Ascending aorta (tissue), 2 donors: ENCODE measurements at places on chromosomes 11 and 22.

DNA sequence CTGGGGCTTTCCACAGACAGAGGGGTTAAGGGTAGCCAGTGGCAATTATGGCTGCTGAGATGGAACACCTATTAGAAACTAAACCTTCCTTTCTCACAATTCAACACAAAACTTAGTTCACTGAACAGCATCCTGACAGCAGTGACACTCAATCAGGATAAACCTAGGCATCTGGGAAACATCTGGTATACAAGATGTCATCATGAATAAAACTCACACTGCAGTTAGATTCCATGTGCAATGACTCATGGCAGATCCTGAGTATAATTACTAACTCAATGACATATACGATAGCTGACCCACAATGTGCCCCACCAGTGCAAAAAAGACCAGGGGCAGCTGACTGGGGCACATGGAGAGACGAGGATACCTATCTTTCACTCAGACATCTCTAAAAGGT is 17.7 kb downstream of the RBFOX2 start:
- no peaks in the 10 kb centered on the region for H3K27me3 ChIP-seq
- DNase-seq, result no peak
- no peak overlapping the region for H3K27ac ChIP-seq
- H3K36me3 ChIP-seq, result no peaks in the 10 kb centered on the region

DNA sequence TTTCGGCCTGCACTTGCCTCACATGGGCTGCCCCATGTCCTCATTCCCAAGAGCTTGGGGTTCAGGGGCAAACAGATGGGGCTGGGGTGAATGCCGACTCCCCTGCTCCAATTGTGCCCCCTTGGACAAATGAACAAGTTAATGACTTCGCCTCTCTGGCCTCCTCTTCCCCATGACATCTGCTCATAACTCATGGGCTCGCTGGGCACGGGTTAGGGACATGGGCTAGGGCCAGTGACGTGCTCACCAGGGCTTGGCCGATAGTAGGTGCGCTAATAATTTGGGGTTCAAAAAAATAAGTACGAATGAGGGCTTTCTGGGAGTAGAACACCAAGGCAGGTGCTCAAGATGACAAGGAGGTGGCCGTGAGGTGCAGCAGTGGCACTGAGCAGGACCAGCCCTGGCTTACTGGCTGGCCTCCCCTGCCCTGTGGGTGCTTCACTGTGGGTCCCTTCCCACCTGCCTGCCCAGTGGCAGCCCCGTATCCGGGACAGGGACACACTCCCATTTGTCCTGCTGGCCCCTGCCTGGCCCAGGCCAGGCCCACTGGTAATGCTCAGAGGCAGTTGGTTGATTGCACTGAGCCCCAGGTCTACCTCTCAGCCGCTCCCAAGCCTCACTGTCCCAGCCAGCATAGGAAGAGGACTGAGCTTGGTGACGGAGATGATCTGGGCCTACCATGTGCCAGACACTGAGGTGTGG is 12.3 kb downstream of the CBX6 start:
- no peaks in the 10 kb centered on the region for H3K27me3 ChIP-seq
- H3K4me3 ChIP-seq, result no peak overlapping the region
- H3K4me1 ChIP-seq, result peaks cover 16% of the 10 kb centered on the region
- DNase-seq, result no peak
- H3K36me3 ChIP-seq, result no peaks in the 10 kb centered on the region
- H3K27ac ChIP-seq, result no peak overlapping the region

- no peaks in the 10 kb centered on the region for H3K27me3 ChIP-seq
- no peaks in the 10 kb centered on the region for H3K36me3 ChIP-seq
- no peaks in the 10 kb centered on the region for H3K4me1 ChIP-seq
Observed at GRCh38 chr11:13465909-13466371, 2.9 kb upstream of the BTBD10 start.

GRCh38 chr11:64744544-64745188 is 724 bp upstream of the RASGRP2 start:
- peak overlapping the region; percentile 98 for H3K27ac ChIP-seq
- H3K36me3 ChIP-seq, result no peaks in the 10 kb centered on the region
- H3K4me1 ChIP-seq, result peaks cover 4% of the 10 kb centered on the region
- no peaks in the 10 kb centered on the region for H3K27me3 ChIP-seq

GRCh38 chr11:64007160-64007628 is 21.0 kb downstream of the OTUB1 start:
- H3K4me1 ChIP-seq, result no peaks in the 10 kb centered on the region
- H3K4me3 ChIP-seq, result peak overlapping the region; percentile 69
- H3K27me3 ChIP-seq, result no peaks in the 10 kb centered on the region

DNA sequence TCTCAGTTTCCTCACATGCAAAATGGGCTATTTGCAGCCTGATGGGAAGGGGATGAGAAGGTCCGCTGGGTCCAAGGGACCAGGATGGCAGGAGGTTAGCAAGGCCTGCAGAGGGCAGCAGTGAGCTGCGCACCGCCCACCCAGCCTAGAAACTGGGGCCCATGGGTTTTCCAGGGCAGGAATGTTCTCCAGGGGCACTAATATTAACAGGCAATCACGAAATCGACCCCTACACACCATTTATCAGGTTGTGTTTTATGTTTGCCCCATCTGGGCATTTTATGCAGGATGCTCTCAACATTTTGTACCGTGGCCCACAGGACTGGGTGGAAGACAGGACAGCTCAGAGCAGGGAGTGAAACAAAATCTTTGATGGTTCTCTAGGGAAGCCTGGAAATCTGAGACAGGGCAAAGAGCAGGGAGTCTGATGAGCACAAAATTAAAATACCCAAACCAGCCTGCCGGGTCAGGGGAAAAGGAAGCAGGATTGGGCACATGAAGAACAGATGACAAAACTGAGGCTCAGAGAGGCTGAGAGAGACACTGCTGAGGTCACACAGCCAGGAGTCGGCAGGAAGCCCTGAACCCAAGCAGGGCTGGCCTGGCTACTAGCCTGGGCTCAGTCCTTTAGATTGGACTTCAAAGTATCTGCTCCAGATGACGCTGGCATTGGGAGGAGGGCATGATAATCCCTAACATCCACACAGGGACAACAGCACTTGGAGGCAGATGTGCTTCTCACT is 1.6 kb upstream of the BCR start:
- H3K4me3 ChIP-seq, result no peak overlapping the region
- no peaks in the 10 kb centered on the region for H3K27me3 ChIP-seq
- H3K27ac ChIP-seq, result peak overlapping the region; percentile 77

- DNase-seq, result no peak
- H3K27ac ChIP-seq, result no peak overlapping the region
- no peak overlapping the region for H3K4me3 ChIP-seq
- no peaks in the 10 kb centered on the region for H3K36me3 ChIP-seq
- H3K4me1 ChIP-seq, result no peaks in the 10 kb centered on the region
- no peaks in the 10 kb centered on the region for H3K27me3 ChIP-seq
Observed at GRCh38 chr11:28704801-28705200, 596.6 kb downstream of the METTL15 start.

DNA sequence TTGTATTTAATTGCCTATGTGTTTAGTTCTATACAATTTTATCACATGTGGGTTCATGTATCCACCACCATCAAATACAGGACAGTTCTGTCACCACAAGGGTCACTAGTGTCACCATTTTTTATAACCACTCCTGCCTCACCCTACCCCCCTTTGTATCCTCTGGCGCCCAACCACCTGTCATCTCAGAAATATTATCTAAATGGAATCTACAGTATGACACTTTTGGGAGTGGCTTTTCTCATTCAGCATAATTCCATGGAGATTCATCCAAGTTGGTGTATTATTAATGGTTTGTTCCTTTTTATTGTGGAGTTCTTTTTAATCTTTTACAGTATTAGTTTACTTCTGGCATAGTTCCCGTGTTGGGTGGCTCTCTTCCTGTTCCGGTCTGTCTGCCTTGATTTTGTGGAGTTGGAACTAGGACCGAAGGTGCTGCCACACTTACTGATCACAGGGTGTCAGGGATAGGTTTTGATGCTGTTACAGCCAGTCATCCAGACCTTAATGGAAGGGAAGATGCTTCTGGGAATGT is 58.5 kb downstream of the TNRC6B start:
- no peak for DNase-seq
- no peaks in the 10 kb centered on the region for H3K27me3 ChIP-seq
- no peaks in the 10 kb centered on the region for H3K36me3 ChIP-seq
- no peak overlapping the region for H3K4me3 ChIP-seq

DNA sequence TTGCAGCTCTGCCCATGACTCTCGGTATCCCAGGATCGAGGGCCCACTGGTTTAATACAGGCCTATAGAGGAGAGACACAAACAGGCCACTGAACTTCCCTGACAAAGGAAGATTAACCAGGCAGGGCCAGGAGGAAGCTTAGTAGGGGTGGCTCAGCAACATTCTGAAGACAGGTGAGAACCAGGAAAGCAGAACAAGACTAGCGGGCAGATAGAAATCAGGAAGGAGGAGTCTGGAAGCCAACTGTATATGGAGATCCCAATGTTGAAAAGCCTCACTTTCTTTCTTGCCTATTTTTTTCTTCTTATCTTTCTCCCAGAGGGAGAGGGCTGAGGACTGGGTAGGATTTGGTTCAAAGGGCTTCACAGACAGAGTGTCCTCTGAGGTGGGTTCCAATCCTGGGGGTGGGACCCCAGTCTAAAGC is 5.4 kb downstream of the PI4KA start:
- H3K4me1 ChIP-seq, result peaks cover 22% of the 10 kb centered on the region
- no peaks in the 10 kb centered on the region for H3K27me3 ChIP-seq
- no peaks in the 10 kb centered on the region for H3K36me3 ChIP-seq
- DNase-seq, result no peak
- H3K4me3 ChIP-seq, result no peak overlapping the region

DNA sequence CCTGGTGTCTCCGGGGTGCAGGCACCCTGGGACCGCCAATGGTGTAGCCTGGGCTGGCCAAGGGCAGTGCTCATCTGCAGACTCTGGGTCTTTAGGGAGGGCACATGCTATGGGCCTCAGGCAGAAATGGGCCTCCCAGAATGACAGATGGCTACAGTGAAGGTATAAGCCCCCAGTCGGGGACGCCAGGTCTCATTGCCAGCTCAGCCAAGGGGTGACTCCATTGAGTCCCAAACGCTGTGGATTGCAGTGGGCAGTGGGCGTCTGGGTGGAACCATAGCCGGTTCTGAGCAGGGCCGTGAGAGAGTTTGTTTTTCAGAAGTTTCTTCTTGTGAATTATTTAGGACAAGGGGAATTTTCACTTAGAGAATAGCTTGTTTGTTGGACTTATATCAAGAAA is 516.9 kb downstream of the TBC1D22A start:
- H3K27me3 ChIP-seq, result no peaks in the 10 kb centered on the region
- H3K27ac ChIP-seq, result no peak overlapping the region
- no peak overlapping the region for H3K4me3 ChIP-seq
- DNase-seq, result no peak
- no peaks in the 10 kb centered on the region for H3K36me3 ChIP-seq

DNA sequence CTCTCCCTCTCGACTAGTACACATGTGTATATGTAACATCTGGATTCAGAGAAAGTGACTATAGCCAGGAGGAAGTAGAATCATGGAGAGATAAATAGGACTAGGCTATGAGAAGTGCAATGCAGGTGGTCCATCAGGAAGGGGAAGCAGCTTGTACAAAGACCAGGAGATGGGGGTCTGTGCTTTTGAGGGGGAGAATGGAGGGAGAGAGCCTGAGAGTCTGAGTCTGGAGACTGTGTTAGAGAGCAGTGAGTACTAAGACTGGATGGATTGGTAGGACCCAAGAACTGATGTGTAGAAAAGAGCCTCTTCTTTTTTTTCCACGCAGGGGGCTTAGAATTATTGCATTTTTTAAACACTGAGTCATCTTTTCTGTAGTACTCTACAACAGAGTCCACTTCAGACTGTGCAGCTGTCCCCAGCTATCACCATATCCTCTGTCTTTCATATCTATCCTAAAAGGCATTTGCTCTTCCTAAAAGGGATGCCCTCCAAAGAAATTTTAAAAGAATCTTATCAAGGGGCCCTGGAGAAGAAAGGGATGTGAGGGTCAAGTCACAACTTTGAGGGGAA is 80.4 kb downstream of the BDNF start:
- no peaks in the 10 kb centered on the region for H3K36me3 ChIP-seq
- no peaks in the 10 kb centered on the region for H3K27me3 ChIP-seq
- no peak for DNase-seq
- H3K4me3 ChIP-seq, result no peak overlapping the region
- H3K27ac ChIP-seq, result no peak overlapping the region

DNA sequence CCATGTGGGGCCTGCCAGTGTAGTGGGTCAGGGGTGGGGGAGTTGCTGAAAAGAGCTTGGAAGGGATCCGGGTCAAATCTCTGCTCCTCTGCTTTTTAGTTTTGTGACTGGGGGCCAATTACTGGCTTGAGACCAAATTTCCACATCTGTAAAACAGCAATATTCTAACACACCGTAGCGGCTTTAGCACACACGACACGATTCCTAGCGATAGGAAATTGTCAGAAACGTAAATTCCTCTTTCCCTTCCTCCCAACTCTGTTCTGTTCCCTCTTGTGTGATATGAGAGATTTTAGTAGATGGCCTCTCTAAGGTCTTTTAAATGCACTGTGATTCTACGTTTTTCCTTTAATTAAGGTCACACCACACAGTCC is 71.9 kb downstream of the MICAL2 start:
- DNase-seq, result peak; percentile 60
- peak overlapping the region; percentile 98 for H3K27ac ChIP-seq
- peaks cover 12% of the 10 kb centered on the region for H3K36me3 ChIP-seq
- H3K4me1 ChIP-seq, result peaks cover 83% of the 10 kb centered on the region

DNA sequence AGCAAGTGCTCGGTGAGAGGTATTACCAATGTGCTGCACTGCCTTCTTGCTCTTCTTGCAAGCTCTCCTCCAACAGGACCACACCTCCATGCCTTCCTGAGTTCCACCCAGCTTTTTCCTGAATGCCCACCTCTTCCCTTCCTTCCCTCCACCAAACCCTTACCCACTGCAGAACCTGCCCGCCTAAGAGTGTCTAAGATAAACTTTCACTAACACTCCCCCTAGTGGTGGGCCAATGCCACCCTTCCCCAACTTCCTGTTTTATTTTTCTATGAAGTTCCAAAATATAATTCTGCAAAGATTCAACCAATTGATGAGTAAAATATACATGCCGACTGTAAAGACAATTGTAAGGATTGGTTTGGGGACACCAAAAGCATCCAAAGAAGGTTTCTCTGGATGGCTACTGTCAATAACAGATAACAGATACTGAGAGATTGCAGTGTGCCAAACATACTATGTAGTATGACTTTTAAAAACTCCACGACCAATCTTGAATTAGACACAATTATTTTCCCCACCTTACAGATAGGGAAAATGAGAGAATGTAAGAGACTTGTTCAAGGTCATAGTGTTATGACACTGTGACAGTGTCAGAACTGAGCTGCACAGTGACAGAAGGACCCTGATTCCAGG is 38.6 kb upstream of the BMAL1 start:
- no peak overlapping the region for H3K27ac ChIP-seq
- no peaks in the 10 kb centered on the region for H3K27me3 ChIP-seq
- DNase-seq, result no peak

DNA sequence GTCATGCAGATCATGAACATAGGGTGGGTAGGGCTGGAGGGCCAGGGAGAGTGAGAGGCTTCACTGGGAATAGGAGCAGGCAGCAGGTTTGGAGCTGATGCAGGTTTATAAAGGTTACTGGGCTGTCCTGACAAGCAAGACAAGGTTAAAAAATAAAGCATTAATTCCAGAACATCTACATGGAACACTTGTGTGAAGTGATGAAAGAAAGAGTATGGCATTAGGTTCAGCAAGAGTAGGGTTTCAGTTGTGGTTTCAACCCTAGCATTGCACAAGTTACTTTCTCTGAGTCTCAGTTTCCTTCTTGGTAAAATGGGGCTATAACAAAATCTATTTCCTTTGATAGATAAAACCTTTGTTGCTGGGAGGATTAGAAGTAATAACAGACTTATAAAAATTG is 114.6 kb upstream of the SESN3 start:
- no peaks in the 10 kb centered on the region for H3K36me3 ChIP-seq
- no peaks in the 10 kb centered on the region for H3K4me1 ChIP-seq
- no peak for DNase-seq
- H3K27me3 ChIP-seq, result no peaks in the 10 kb centered on the region
- H3K27ac ChIP-seq, result no peak overlapping the region
